Upper lobe of right lung (tissue), 1 donor: ENCODE measurements at places on chromosomes 11 and 22.

DNA sequence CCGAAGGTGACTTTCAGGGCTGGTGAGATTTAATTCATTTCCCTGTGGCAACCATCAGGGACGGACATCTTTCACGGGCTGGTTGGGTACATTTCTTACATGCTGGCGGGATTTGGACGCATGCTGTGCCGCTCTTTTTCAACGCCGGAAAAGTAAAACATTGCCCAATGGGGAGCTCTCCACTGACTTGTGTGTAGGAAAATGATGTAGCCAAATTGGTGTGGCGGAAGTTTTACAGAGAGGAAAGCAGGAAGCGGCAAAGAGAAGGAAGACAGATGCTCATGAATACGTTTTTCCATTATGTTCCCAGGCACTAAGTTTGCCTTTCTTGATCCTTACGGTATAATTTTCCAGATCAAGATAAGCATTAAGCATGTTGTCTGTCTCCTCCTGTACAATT lies 375.8 kb downstream of the NTM start:
- no peaks in the 10 kb centered on the region for H3K36me3 ChIP-seq
- no peak overlapping the region for H3K4me3 ChIP-seq
- DNase-seq, result no peak
- no peak overlapping the region for H3K27ac ChIP-seq
- peaks cover 6% of the 10 kb centered on the region for H3K27me3 ChIP-seq
- H3K4me1 ChIP-seq, result no peaks in the 10 kb centered on the region

GRCh38 chr11:46684367-46684766 lies 16.1 kb downstream of the ARHGAP1 start:
- peaks cover 10% of the 10 kb centered on the region for H3K4me1 ChIP-seq
- peaks cover 73% of the 10 kb centered on the region for H3K36me3 ChIP-seq
- DNase-seq, result no peak
- no peaks in the 10 kb centered on the region for H3K27me3 ChIP-seq
- no peak overlapping the region for H3K27ac ChIP-seq

- no peak for DNase-seq
- H3K27me3 ChIP-seq, result no peaks in the 10 kb centered on the region
- H3K36me3 ChIP-seq, result no peaks in the 10 kb centered on the region
These were observed 458.8 kb upstream of the CNTN5 start for GRCh38 chr11:98561877-98562395.

DNA sequence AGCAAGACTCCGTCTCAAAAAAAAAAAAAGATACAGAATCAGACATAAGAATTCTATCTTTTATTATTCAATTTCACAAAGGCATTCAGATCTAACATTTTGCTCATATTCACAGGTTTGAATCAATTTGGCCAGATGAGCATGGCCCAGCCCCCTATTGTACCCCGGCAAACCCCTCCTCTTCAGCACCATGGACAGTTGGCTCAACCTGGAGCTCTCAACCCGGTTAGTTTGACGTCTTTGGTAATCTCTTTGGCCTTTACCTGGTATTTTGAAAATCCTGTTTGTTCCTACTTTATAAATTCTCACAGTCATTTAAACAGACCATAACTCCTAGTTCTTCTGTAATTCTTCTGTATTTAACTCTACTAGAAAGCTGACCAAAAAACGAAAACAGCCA lies 55.3 kb downstream of the EP300 start:
- H3K4me3 ChIP-seq, result no peak overlapping the region
- peaks cover 100% of the 10 kb centered on the region for H3K36me3 ChIP-seq
- H3K27ac ChIP-seq, result no peak overlapping the region

DNA sequence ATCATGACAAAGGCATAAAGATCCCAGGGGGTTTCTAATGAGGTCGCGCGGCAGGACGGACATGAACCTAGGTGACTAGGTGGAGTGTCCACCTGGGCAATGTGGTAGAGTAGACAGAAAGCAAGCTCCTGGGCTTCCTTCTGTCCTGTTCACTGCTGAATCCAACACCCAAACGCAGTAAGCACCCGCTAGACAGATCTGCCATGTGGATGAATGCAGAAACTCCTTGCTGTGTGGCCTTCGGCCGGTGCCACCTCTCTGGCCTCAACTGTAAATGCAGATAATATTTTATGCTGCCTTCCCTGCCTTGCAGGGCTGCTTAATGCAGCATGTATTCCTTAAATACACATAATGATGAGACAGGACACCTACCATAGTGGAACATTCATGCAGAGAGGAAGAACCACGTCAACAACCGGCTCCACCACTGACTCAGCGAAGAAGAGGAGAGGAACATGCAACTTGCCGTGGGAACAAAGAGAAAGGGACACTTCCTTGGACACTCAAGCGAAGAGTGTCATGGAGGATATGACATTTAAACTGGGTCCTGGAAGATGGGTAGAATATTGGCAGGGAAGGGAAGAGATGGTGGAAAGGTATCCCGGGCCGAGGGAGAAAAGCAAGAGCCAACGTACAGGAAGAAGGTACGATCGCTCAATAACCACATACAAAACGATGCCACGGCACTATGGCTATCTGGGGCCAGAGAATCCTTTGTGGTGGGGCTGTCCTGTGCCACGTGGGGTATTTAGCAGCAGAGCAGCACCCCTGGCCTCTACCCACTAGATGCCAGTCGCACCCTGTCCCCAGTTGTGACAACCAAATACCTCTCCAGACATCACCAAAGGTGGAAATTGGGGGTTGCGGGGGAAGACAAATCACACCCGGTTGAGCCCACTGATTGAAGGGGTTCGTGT lies 30.8 kb downstream of the MYH9 start:
- peaks cover 93% of the 10 kb centered on the region for H3K4me1 ChIP-seq
- no peaks in the 10 kb centered on the region for H3K36me3 ChIP-seq
- no peaks in the 10 kb centered on the region for H3K27me3 ChIP-seq
- H3K27ac ChIP-seq, result peak overlapping the region; percentile 49
- DNase-seq, result no peak

DNA sequence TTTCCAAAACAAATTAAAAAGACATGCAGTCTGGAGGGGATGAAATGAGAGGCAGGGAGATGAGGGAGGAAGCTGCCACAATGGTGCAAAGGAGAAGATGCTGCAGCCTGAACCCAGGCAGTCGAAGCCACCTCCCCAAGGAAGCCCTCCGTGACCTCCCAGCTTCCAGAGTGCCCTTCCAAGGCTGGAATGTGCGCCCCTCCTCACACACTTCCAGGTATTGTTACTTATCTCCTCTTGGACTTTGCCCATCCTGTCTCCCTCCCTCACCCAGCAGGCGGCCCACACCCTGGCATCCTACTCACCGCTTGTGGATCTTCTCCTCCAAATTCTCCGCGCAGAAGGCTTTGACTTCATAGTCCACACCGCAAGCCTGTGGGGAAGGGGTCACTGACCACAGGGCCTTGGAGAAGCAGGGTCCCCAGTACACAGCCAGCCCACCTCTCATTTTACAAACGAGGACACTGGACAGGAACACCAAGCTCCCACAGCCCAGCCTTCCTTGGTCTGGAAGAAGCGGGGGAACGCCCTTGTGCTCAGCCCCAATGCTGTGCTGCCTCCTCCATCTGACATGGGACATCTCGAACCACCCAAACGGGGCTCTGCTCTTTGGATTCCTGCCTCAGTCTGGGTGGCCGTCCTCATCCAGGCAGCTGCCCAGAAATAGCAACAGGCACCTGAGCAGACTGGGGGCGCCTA lies 40.3 kb downstream of the TPBGL start:
- H3K27me3 ChIP-seq, result no peaks in the 10 kb centered on the region
- DNase-seq, result peak; percentile 63
- H3K36me3 ChIP-seq, result peaks cover 95% of the 10 kb centered on the region
- peak overlapping the region; percentile 12 for H3K27ac ChIP-seq
- no peak overlapping the region for H3K4me3 ChIP-seq
- H3K4me1 ChIP-seq, result peaks cover 11% of the 10 kb centered on the region

DNA sequence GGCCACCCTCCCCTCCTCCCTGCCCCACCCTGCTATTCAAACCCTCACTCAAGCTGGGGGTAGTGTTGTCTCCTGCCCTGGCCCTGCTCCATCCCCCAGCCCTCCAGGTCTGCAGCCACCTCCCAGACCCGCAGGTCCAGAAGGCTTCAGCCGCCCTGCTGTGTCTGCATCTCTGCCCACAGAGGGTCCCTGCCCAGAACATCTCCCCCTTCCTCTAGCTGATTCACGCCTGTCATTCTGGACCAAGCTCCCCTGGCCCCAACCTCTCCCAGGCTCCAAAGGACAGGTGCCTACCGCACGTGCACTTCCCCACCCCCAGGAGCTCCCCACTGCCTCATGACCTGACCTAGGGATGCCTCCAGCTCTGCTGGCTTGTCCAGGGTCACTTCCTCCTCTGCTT lies 16.0 kb upstream of the SHISAL1 start:
- H3K4me3 ChIP-seq, result no peak overlapping the region
- no peaks in the 10 kb centered on the region for H3K36me3 ChIP-seq
- H3K4me1 ChIP-seq, result peaks cover 6% of the 10 kb centered on the region
- no peak overlapping the region for H3K27ac ChIP-seq
- H3K27me3 ChIP-seq, result peaks cover 58% of the 10 kb centered on the region
- no peak for DNase-seq

GRCh38 chr11:11697796-11698195 lies 76.0 kb upstream of the GALNT18 start:
- H3K4me3 ChIP-seq, result no peak overlapping the region
- no peaks in the 10 kb centered on the region for H3K27me3 ChIP-seq
- no peaks in the 10 kb centered on the region for H3K36me3 ChIP-seq
- no peak for DNase-seq

- DNase-seq, result no peak
- no peaks in the 10 kb centered on the region for H3K27me3 ChIP-seq
- H3K4me3 ChIP-seq, result no peak overlapping the region
- no peaks in the 10 kb centered on the region for H3K36me3 ChIP-seq
- no peak overlapping the region for H3K27ac ChIP-seq
These were observed 176.5 kb upstream of the POU2AF2 start for GRCh38 chr11:111069066-111069465.

- no peaks in the 10 kb centered on the region for H3K4me1 ChIP-seq
- H3K27me3 ChIP-seq, result no peaks in the 10 kb centered on the region
- H3K4me3 ChIP-seq, result peak overlapping the region; percentile 51
- peak; percentile 86 for DNase-seq
- peak overlapping the region; percentile 76 for H3K27ac ChIP-seq
These were observed 2.0 kb downstream of the HEPN1 start for GRCh38 chr11:124920870-124921609.

DNA sequence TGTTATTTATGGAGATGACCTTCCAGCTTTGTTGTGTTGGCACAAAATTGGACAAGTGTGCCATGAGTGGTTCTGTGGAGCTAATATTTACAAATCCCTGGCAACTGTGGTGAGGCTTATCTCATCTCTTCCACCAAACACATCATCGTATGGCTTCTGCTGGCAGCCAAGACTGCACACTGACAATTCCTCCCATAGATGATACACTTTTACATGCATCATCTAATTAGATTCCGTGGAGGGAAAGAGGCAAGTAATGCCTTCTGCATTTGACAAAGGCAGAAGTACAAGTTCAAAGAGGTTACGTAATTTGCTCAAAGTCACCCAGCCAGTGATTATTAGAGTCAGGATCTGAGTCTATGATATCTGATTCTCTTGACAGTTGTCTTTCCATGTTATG lies 62.7 kb upstream of the KIRREL3 start:
- H3K36me3 ChIP-seq, result no peaks in the 10 kb centered on the region
- H3K27ac ChIP-seq, result no peak overlapping the region
- H3K4me3 ChIP-seq, result no peak overlapping the region
- no peaks in the 10 kb centered on the region for H3K4me1 ChIP-seq

DNA sequence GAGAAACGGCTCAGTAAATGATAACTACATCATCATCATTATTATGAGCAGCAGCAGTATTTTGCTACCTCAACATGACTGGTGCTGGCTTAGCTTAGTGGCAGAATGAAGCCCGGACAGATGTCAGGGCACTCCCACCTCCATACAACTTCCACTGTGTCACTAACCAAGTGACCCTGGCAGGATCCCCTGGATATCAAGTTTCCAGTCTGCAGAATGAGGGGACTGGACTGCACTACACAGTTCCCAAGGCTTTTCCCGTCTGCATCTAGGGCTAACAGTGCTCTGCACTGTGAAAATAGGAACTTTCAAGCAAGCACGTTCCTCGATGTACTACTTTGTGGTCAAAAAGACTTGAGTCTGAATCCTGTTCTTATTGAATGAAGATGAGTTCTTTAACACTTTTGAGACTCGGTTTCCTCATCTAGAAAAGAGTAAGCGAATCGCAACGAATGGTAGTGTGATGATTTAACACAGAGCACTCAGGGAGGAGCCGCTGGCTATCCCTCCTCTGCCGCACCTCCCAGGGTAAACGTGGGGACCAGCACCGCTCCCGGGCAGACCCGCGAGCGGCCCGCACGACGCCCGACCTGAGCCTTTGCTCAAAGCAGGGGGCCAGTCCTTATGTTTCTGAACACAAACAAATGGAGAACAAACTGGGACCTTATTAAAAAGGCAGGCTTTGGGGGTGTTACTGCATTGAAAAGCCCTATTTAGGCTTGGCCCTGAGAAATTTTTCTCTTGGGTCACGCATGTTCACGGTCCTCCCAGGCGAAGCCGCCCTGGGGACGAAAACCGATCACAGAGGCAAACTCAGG lies 910 bp downstream of the CLTCL1 start:
- DNase-seq, result no peak
- H3K36me3 ChIP-seq, result no peaks in the 10 kb centered on the region
- no peaks in the 10 kb centered on the region for H3K27me3 ChIP-seq
- H3K4me1 ChIP-seq, result peaks cover 14% of the 10 kb centered on the region

GRCh38 chr22:39494471-39495120 lies 7.5 kb upstream of the MIEF1 start:
- H3K27me3 ChIP-seq, result no peaks in the 10 kb centered on the region
- H3K27ac ChIP-seq, result peak overlapping the region; percentile 21
- H3K4me3 ChIP-seq, result no peak overlapping the region
- DNase-seq, result peak; percentile 61
- H3K4me1 ChIP-seq, result peaks cover 21% of the 10 kb centered on the region

GRCh38 chr11:81267246-81267645 lies 1466.4 kb downstream of the FAM181B start:
- H3K4me3 ChIP-seq, result no peak overlapping the region
- H3K36me3 ChIP-seq, result no peaks in the 10 kb centered on the region
- no peaks in the 10 kb centered on the region for H3K27me3 ChIP-seq
- H3K4me1 ChIP-seq, result no peaks in the 10 kb centered on the region
- no peak for DNase-seq

DNA sequence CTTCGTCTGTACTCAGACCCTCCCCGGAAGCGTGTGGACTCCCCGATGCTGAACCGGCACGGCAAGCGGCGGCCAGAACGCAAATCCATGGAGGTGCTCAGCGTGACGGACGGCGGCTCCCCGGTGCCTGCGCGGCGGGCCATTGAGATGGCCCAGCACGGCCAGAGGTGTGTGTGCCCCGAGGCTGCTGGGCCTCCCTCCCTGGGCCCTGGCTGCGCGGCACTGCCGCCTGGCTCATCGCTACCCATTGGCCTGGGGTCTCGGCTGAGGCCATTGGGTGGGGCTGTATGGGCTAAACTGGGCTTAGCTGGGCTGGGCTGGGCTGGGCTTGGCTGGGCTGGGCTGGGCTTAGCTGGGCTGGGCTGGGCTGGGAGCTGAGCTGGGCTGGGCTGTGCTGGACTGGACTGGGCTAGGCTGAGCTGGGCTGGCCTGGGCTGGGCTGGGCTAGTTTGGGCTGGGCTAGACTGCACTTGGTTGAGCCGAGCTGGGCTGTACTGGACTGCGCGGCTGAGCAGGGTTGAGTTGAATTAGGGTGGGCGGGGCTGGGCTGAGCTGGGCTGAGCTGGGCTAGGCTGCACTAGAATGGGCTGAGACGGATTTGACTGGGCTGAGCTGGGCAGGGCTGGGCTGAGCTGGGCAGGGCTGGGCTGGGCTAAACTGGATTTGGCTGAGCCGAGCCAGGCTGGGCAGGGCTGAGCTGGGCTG lies 40.7 kb downstream of the MOB2 start:
- no peaks in the 10 kb centered on the region for H3K4me1 ChIP-seq
- no peak for DNase-seq
- no peak overlapping the region for H3K27ac ChIP-seq
- H3K4me3 ChIP-seq, result no peak overlapping the region
